Myocyte (in vitro differentiated cells): ENCODE measurements at places on chromosomes 3 and 15. TPM values are rescaled to one million over a fixed set of nuclear protein-coding genes. Genes with fewer than 3 reads are reported as not detected.

- no peak for DNase-seq
These were observed 23.4 kb downstream of the VIPR1 start for GRCh38 chr3:42525736-42526345.

GRCh38 chr15:58392141-58392540 is 39.6 kb upstream of the LIPC start:
- DNase-seq = no peak

The SLC7A14 gene
- total RNA-seq = 0.21 and 0.24 TPM in 2 replicates

The FAM81A gene
- total RNA-seq = 0.47 and 1.8 TPM in 2 replicates

The PRR23C gene
- total RNA-seq = not detected in 2 replicates

DNA sequence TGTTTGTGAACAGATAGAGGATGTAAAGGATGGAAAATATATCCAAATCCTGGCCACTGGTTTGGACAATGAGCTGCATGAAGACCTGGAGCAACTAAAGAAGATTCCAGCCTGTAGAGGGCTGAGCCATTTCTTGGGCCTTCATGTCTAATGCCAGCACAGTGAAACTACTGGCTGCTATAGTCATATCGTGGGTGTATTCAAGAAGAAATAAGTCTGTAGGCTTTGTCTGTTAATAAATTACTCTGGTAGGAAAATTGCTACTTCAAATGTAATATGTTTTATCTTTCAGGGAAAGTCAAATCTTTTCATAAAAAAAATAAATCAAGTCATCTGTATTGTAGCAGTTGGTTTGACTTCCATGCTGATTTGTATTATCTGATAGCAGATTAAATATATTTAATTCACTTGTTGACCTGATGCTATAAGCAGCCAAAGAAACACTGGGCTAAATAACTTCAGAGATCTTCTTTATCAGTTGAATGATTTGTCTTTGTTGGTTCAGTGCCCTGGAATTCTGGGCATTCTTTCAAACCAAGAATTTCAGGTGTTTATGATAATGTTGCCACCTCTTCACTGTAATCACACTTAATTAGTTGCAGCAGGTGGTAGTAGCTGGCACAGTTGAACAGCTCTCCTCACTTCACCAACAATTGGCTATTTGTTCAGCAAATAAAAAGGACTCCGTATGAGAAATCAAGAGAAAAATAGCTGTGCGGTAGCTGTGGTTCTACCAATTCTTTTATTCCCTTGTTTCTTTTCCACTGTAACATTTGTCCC is 1109.5 kb downstream of the NSUN3 start:
- no peak for DNase-seq

The SKOR1 gene
- total RNA-seq = 0.05 and 0.08 TPM in 2 replicates

- DNase-seq = peak; percentile 90
These were observed 83.2 kb upstream of the WNT5A start for GRCh38 chr3:55570271-55570711.

DNA sequence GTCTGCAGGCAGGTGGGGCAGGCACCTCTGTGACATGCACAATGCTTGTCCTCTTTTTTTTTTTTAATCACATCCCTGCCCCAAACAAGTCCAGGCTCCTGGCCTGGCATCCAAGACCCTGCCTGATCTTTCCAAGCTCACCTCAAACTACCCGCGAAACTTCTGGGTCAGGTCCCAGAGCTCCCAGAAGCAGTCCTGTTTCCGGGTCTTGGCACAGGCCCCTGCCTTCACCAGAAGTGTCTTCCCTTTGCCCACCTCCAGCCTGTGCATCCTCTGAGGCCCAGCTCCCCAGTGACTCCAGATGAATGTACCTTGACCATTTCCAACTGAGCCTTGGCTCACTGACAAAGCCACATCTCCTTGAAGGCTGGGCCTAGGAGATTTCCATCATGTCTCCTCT is 23.0 kb downstream of the PLA2G4E start:
- no peak for DNase-seq

- no peak for DNase-seq
These were observed 53.6 kb downstream of the TMEM39A start for GRCh38 chr3:119409844-119410243.

DNA sequence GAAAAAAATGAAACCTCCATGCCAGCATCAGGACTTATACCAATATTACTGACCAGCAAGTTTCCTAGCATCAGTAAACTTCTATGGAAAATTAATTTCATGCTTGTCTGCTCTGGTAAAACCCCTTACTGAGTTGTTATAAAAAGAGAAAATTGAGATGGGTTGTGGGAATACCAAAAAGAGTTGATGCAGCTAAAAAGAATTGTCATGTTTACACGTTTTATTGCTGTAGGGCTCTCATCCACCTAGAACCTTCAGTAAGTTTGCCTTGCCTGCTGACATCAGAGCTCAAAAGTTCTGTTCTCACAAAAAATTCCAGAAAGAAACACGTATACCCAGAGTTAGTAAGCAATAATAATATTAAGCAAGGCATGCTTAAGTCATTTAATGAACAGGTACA is 641.3 kb upstream of the ZNF385D start:
- DNase-seq = no peak

GRCh38 chr3:190036631-190037030 is 84.1 kb downstream of the P3H2 start:
- DNase-seq = no peak

DNA sequence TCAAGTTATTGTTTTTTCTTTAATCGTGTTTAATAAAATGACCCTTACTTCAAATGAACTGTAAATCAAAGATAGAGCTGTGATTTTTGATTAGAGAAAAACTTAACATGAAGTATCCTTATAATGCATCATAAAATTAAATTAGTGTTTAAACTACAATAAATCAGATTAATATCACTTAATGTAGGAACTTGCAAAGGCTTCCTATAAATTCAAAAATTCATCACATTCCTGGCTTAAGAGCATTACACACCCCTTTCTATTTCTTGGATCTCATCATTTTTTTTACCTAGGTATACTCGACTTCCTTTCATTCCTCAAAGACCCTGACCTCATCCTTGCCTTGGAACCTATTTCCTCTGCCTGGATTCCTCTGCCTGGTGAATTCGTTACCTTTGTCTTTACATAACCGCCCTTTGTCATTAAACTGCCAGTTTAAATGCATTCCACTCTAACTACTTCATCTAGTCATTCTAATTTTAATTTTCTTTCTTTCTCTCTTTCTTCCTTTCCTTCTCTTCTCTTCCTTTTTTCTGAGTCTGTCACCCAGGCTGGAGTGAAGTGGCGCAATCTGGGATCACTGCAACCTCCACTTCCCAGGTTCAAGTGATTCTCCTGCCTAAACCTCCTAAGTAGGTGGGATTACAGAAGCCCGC is 1244.5 kb downstream of the OTOL1 start:
- DNase-seq = no peak

The HEG1 gene
- total RNA-seq = 26.1 and 32.4 TPM in 2 replicates

- peak; percentile 98 for DNase-seq
These were observed 34.3 kb downstream of the ZMAT3 start for GRCh38 chr3:179037351-179037750.

DNA sequence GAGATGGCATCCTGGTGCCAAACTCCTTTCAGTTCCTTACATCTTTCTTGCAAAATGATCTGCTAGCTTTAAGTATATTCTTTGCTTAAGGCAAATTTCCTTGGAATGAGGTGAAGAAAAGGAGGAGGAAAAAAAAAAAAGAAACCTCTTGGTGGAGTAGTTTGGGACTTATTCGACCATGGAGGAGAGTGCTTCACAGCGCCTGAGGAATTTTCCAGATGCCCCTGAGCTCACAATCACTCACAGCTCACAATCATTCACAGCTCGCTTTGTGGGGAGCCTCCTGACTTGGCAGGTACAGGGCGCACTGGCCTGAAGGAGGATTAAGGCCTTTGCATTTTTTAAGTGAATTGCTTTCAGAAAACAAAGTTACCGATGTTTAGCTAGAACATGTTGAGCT is 53.9 kb downstream of the BOC start:
- no peak for DNase-seq

The ZCWPW2 gene
- 0.64 and 0.83 TPM in 2 replicates for total RNA-seq

DNA sequence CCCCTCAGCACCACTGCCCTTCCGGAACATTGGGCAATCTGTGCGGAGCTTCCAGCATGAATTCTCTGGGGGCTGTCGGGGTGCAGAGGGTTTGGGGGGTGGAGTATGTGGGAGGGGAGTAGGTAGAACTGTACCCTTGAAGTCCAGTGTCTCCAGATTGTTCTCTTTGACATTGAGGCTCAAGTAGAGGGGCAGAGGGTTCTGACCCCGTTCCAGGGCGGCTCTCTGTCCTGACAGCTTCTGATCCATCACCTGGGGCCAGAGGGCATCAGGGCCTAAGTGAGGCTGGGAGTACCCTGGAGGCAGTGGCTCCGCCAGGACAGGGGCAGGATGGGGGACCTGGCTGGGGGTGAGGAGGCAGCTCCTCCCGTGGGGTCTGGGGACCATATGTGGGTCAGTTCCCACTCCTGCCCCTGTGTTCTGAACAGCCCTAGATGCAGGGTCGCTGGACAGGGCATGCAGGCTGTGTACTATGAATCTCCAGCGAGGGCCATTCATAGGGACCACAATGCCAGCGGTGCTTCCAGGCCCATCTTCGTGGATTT is 22.1 kb downstream of the PLA2G4D start:
- no peak for DNase-seq

- peak; percentile 83 for DNase-seq
These were observed 10.6 kb downstream of the CEMIP start for GRCh38 chr15:80789796-80790195.

DNA sequence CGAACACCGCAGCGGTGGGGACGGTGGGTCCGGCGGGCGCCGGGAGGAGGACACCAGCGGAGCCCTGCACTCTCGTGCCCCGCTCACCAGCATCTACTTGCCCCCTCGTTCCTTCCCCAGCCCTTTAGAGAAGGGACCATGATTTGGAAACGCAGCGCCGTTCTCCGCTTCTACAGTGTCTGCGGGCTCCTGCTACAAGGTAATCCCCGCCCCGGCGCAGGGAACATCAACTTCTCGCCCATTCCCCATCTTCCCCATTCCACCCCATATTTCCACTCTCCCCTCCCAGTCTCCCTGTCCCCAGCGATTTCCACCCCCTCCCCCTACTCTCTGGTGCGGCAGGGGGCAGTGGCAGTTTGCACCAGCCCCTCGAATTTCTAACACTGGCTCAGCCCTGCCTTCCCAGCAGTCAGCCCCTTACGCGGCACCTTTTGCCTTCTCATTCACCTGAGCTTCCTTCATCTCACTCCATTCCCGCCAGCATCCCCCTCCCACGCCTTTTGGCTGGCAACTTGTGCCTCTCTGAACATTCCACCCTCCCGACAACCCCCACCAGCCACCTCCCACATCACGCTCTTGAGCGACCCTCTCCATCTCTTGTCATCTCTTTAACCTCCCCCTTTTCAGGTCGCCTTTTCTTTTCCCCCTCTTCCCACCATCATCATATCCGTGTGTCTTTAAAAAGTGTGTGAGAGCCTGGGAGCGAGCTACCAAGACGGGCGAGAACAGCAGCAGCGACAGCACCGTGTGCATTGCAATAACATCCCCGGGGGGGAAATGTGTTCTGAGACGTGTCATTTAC is 882 bp downstream of the CADM2 start:
- no peak for DNase-seq

The AMT gene
- 0.36 and 0.56 TPM in 2 replicates for total RNA-seq

The ARGFX gene
- not detected in 2 replicates for total RNA-seq

GRCh38 chr3:154976072-154976983 is 103.8 kb upstream of the MME start:
- no peak for DNase-seq

The TF gene
- under 0.01 and 0.08 TPM in 2 replicates for total RNA-seq

The CAPN3 gene
- total RNA-seq = 8.2 and 12.3 TPM in 2 replicates

DNA sequence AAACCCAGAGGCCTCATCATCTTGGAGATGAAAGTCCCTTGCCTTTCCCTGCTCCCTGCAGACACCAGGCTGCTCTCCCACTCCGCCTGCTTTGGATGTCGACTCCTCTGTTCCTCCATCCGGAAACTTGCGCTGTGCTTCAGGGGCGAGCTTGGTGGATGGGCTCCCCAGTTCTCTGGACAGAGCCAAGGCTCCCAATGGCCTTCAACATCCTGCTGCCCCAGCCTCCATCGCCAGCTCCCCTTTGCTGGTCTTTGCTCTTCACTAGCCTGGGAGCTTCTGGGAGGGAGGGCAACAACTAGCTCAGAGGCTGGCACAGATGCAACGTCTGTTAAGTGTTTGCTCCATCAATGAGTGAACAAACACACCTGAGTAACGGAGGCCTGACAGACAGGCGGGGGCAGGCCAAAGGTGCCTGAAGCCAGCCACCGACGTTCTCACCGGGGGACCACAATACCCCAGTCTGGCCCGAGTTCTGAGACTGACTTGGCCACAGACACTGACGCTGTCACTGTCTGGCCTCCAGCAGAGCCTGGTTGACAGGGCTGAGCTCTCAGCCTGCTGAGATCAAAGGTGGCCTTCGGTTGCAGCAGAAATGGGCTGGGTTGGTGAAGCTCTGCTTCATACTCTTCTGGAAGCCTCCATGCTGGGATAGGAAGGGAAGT is 39.0 kb downstream of the RGMA start:
- no peak for DNase-seq
